Activated T-cell treated with anti-CD3 and anti-CD28 coated beads, Interleukin-2, amount 50 U/mL, for 72 hours (primary cell): ENCODE measurements at places on chromosomes 5 and 9.
A peak's percentile ranks its signal among the peaks of the same experiment; 100 is the strongest.

- peak overlapping the region; percentile 48 for H3K4me3 ChIP-seq
- peaks cover 76% of the 10 kb centered on the region for H3K27me3 ChIP-seq
- peak overlapping the region; percentile 9 for H3K27ac ChIP-seq
- H3K36me3 ChIP-seq, result no peaks in the 10 kb centered on the region
- peaks cover 28% of the 10 kb centered on the region for H3K4me1 ChIP-seq
- DNase-seq, result peak; percentile 65
Observed at GRCh38 chr9:126523611-126524111, 90.1 kb upstream of the LMX1B start.

DNA sequence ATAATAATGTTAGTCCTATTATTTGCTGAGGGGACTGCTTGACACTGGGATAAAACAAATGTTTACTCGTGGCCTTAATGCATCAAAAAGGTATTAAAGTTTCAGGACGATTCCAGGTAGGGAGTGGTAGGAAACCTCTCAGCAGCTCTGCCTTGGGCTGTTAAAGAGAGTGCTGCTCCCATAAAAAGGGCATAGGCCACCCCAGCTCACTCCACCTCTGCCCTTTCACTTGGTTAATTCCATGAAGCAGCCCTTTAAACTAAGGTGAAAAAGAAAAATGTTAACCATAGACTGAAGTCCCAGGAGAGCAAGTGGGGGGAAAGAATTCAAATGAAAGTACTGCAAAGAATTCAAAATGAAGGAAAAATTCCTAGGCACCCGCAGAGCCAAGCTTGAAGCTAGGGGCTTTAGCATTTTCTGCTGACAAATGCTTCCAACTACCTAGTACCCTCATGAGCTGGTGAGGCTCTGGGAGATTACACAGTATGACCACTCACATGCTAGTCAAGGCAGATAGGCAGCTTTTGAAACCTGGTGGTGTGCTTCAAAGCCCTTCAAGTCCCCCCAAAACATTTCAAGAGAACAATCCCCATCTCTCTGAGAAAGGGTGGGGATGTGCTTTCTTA lies 8.5 kb downstream of the KLF9 start:
- no peaks in the 10 kb centered on the region for H3K36me3 ChIP-seq
- peak overlapping the region; percentile 96 for H3K27ac ChIP-seq
- no peaks in the 10 kb centered on the region for H3K27me3 ChIP-seq
- no peak for DNase-seq

GRCh38 chr5:121979691-121980090 lies 17.9 kb downstream of the SRFBP1 start:
- no peaks in the 10 kb centered on the region for H3K27me3 ChIP-seq
- H3K4me1 ChIP-seq, result peaks cover 44% of the 10 kb centered on the region
- H3K36me3 ChIP-seq, result peaks cover 5% of the 10 kb centered on the region
- H3K27ac ChIP-seq, result no peak overlapping the region
- H3K4me3 ChIP-seq, result no peak overlapping the region

- H3K4me3 ChIP-seq, result no peak overlapping the region
- no peaks in the 10 kb centered on the region for H3K36me3 ChIP-seq
- H3K4me1 ChIP-seq, result no peaks in the 10 kb centered on the region
- no peak overlapping the region for H3K27ac ChIP-seq
- DNase-seq, result no peak
Observed at GRCh38 chr5:122267185-122267584, 44.9 kb upstream of the SNCAIP start.

DNA sequence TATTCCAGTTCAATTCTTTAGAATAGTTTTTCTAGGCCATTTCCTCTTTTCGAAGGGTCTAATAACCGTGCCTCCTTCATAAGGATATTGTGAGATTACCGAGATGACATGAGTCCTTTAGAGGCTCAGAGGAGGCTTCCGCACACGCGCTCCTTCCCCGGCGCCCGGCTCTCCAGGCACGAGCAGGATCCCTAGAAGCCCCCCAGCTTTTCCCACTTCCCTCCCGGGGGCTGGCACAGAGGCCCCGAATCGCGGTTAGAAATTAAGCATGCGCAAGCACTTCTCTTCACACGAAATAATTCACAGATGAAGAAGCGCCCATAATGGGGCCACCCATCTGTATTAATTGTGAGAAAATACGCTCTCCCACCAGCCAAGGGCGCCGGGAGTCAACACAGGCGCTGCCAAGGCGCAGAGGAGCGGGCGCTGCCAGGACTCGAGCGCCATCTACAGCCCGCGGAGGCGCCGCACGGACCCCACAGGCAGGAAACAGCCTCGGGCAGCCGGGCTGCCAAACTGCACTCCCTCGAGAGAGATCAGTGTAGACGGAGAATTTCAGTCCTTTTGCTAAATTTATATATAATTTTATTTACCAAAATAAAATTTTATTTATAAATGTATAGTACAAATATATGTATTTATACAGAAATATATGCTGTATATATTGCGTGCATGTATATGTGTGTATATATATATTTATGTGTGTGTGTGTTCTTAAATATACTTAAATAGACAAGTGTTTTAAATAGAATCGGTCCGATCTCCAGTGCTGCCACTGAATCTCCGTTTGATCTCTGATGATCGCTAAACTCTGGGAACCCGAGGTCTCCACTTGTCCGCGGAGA lies 258.1 kb upstream of the NFIL3 start:
- H3K4me3 ChIP-seq, result peak overlapping the region; percentile 71
- no peak overlapping the region for H3K27ac ChIP-seq
- H3K27me3 ChIP-seq, result peaks cover 31% of the 10 kb centered on the region
- no peaks in the 10 kb centered on the region for H3K36me3 ChIP-seq
- DNase-seq, result peak; percentile 85
- H3K4me1 ChIP-seq, result peaks cover 5% of the 10 kb centered on the region

- no peak for DNase-seq
- H3K36me3 ChIP-seq, result peaks cover 2% of the 10 kb centered on the region
- H3K4me1 ChIP-seq, result peaks cover 16% of the 10 kb centered on the region
- no peak overlapping the region for H3K27ac ChIP-seq
- H3K4me3 ChIP-seq, result peak overlapping the region; percentile 56
Observed at GRCh38 chr5:161547406-161547737, 847 bp upstream of the GABRB2 start.

- H3K36me3 ChIP-seq, result no peaks in the 10 kb centered on the region
Observed at GRCh38 chr5:15763754-15764153, 263.8 kb downstream of the FBXL7 start.
